ENCODE measurements at places on chromosomes 11 and 22.

DNA sequence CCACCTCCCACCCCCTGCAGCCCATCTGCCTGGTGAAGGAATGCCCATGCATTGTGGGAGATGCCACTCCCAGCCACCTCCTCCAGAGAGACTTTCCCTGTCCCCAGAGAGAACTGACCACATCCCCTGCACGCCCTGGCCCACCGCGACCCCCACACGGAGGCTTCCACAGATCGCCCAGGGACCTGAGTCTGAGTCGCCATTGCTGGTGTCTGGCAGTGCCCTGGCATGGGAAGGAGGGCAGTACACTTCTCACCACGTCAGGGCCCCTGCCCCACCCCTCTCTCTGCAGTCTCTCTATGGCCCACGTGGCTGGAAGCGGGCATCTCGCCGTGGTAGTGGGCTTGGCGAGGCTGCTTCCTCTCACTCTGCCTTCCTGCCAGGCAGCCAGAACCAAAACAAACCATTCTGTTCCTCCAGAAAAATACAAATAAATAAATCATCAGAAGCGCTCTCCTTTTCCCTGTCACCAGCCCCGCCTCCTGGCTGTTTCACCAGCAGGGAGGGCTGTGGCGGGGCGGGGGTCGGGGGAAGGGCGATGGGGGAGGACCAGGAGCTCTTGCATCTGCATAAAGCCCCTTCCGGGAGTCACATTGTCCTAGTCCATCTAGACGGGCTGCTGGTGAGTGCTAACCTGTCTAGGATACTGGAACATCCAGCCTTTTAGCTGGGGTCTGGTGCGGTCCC is 20.9 kb downstream of the SHISAL1 start:
- no peak for DNase-seq

DNA sequence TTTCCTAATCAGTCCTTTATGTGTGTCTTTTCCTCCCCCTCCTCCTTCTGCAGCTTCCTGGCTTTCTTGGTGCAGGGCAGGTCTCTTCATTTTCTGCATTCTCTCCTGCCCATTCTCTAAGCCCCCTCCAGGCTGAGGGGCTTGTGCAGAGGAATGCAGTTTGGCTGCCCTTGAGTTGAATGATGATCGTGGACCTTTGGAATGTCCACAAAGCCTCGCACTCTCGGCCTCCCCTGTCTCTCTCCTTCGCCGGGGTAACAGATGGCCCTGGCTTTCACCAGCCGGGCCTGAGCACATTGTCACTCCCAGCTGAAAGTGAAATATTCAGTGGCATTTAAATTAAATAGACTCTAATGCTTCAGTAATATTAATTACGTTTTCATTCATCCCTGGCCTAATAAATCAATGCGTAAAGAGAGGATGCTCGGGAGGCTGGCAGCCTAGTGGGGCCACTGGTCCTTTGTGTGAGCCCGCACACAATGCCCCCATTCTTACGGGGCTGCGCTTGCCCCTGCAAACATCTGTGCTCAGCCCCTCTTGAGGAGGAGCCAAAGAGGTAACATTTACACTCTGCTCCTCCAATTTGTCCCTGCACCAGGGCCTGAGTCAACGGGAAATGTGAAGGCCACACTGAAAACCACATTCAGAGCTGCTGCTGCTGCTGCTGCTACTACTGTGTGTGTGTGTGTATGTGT is 64.9 kb upstream of the PAX6 start:
- DNase-seq = no peak

- DNase-seq = no peak
Measured at GRCh38 chr11:65695459-65696241, 16.4 kb upstream of the KAT5 start.

- no peak for DNase-seq
Measured at GRCh38 chr11:2158296-2158737, 2.7 kb downstream of the INS start.
